ENCODE measurements at places on chromosomes 6 and 20.

DNA sequence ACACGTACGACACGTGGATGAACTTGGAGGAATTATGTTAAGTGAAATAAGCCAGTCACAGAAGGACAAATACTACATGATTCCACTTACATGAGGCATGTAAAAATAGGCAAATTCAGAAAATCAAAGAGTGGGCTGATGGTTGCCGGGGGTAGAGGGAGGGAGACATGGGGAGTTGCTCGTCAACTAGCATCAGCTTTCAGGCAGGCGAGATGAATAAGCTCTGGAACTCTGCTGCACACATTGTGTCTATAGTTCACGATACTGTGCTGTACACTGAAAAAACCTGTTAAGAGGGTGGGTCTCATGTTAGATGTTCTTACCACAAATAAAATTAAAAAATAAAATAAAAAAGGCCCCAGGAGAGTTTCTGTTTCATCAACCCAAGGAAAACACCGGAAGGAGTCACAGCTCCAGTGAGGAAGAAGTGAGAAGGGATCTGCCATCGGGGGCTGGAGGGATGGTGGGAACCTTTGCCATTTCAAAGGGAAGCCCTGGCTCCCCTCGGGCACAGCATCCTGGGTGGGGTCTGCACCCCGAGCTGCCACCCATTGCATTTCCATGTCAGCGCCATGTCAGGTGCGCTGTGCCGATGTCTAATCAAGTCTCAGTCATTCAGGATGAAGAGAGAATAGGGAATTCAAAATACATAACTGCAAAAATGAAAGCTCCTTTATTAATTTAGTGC is 98.3 kb downstream of the SLC22A23 start:
- no peak for DNase-seq

DNA sequence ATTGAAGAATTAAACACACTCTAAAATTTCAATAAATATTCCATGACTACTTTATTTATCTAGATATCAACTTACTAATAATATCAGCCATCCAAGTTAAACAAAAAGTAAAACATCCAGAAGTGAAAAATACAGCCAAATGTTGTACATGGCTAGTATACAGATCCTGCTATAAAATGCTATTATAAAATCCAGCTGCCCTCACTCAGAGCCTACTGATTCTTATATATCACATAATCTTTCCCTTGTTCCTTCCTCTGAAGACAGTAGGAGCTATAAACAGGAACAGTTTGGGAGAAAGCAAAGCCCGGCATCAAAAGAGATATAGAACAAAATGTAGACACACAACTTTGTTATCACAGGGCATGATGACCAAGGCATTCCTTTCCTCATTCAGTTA is 212.9 kb downstream of the PLCB4 start:
- no peak for DNase-seq

GRCh38 chr6:158795516-158795915 is 23.7 kb downstream of the EZR start:
- no peak for DNase-seq

DNA sequence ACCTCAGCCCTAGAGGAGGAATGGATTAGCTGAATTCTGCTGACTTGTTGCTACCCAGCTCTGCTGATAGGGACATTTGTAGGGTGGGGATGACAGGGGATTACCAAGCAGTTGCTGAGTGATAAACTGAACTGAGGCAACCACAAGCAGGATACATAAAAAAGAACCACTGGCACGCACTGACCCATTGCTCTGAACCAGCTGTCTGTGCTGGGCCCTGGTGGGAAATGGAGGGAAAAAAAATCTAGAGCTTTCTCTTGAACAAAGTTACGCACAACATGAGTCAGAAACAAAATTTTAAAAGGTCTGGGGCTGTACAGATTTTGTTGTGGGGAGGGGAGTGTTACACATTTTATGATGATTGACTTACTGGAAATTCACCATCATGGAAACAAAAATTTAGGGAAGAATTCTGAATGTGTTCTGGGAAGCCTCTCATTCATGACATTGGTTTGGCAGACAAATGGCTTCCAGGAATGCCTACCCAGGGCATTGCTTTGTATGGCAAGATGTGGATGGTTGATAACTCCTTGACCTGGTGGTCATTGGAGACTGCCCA is 37.7 kb downstream of the FOXO3 start:
- DNase-seq = no peak

- DNase-seq = no peak
Measured at GRCh38 chr6:20279608-20280287, 67.5 kb upstream of the MBOAT1 start.

DNA sequence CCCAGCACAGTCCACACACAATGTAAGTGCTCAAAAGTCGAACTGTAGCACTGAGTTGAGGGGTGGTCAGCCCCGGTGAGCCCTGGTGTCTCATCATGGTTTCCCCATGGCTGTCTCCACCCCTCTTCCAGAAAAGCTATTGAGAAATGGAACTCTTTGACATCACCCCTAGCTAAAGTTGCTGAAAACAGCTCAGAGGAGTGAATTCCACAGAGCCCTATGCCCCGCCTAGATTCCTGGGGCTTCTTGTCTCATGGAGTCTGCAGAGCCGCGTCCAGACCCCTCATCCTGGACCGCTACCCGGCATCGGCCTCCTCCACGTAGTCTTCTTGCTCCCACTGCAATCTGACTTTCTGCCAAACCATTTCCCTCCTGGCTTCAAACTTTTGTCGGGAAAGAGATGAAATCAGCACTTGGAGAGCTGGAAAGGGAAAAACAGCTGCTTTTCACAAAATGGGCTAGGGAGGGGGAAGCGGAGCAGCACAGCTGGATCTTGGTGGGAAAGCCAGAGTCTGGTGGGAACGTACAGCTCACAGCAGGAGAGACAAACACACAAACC is 132.2 kb downstream of the SNX5 start:
- peak; percentile 66 for DNase-seq

DNA sequence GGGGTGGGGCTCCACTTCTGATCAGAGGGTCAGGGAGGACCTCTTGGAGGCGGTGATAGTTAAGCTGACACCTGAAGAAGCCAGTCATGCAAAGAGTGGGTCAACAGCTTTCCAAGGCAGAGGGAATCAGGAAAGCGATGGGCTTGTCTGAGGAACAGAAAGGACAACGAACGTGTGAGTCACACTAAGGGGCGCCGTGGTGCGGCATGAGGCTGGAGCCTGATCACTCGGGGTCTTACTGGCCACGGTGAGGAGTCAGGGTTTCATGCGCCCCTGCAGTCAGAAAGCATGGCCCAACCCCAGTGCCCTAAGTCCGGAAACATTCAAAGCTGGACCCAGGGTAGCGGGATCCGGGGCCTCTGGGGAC is 50.6 kb upstream of the SLC32A1 start:
- DNase-seq = no peak

DNA sequence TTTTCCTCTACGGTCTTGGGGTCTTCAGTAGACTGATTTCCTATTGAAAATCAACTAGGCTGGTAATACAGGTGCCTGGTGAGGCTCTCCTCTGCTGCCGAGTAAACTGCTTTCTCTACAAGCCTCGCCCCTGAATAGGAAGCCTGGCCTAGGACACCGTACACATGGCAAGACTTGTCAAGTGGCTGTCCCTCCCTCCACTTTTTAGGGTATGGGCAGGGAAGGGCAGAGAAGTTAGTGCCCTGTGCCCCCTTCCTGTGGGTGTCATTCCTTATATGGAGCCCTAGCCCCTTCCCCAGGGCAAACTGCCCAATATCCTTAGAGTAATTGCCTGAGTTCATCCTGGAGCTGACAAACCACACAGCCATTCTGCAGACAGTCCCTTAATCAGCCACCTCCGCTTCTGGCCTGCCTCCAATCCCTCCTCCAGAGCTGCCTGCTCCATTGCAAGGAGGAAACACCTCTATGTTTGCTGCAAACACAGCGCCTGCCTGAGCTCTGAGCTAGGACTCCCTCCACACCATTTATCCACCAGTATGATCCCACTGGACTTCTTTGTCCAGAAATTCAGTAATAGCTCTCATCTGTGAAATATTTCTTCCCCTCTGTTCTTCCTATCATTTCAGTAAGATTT is 93.1 kb downstream of the CHD6 start:
- DNase-seq = peak; percentile 43

GRCh38 chr20:49445176-49445575 is 37.3 kb downstream of the KCNB1 start:
- no peak for DNase-seq

- DNase-seq = no peak
Measured at GRCh38 chr6:166775180-166775922, 148.3 kb upstream of the RPS6KA2 start.

- no peak for DNase-seq
Measured at GRCh38 chr20:6614836-6615235, 152.7 kb upstream of the BMP2 start.

DNA sequence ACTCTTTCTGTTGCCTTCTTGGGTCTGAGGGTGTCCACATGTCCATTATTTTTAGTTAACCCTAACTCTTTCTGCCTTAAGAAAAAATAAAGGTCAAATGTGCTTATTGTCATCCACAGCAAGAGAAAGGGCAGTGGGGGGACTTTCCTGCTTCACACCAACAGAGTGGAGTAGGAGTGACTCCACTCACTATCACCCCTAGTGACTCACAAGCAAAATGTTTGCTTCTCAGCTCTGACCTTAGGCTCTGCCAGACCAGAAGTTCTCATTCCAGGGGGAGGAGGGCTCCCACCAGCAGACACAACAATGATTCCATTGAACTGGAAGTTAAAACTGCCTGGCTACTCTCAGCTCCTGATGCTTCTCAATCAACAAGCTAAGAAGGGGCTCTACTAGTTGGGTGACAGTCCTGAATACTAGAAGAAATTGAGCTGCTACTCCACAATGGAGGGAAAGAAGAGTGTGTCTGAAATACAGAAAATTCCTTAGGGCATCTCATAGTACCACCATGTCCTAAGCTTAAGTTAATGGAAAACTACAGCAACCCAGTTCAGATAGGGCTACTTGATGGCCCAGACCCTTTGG is 83.9 kb upstream of the AFDN start:
- DNase-seq = no peak

DNA sequence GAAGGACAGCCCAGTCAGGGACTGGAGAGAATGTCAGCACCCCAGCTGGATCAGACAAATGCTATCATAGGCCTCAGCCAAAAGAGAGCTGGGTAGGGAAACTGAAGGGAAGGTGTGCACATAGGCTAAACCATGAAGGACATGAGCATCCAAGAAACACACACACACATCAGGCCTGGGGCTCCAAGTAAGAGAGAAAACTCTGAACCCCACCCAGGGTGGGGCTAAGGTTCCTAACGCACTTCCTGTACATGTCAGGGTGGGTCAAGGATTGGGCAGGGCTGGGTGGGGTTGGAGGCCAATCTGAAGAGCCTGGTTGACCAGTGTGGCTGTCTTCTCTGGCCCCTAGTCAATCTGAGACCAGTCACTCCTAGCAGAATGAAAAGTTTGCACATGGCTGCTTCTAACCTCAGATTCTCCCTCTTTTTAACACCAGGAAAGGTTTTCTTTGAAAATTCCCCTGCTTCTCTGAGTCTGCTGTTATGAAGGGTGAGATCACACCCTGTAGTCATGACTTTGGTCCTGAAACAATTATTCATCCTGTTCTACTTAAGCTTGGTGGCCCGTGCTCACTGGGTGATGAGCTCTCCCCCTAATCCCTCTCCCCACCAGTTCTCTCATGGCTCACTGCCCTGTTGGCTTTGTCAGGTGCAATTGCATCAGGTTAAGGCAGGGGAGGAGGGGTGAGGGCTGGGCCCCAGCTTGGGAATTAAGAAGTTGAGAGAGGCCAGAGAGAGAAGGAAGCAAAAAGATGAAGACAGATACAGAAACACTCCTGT is 88.4 kb downstream of the MAFB start:
- DNase-seq = no peak

DNA sequence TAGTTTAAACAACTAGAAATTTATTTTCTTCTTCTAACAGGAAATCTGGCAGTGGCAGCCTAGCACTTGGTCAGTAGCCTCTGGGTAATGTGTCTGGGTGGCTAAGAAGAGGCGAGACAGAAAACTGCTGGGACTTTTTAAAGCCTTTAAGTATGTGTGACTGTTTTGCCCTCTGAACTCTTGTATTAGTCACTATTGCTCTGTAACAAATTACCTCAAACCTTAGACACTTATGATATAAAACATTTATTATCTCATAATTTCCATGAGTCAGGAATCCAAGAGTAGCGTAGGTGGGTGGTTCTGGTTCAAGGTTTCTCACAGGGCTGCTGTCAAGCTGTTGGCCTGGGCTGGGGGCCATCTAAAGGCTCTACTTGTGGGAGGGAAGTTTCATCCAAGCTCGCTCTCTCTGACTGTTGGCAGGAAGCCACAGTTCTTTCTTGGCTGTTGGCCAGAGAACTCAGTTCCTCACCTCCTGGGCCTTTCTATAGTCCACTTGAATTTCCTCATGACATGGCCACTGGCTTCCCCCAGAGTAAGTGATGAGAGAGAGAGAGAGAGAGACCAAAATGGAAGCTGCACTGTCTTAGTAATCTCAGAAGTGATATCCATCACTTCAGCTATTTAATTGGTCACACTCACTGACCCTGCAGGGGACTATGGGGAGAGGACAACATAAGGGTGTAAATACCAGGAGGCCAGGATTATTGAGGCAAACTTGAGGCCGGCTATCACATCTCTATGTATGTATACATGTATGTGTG is 17.4 kb upstream of the TBC1D22B start:
- DNase-seq = peak; percentile 65

GRCh38 chr20:17611290-17611539 is 41.3 kb downstream of the DSTN start:
- no peak for DNase-seq

DNA sequence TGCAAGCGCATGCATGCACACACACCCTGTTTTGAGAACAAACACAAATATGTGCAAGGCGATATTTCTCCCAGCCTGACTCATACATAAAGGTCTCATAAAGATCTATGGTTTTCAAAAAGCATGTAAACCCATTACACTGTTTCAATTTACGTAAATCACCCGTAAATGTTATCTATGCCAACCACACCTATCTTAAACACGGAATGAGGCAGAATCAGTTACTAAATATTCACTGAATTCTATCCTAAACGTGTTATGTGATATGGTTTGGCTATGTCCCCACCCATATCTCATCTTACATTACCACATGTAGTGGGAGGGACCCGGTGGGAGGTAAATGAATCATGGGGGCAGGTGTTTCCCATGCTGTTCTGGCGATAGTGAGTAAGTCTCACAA is 621.6 kb downstream of the KIF16B start:
- no peak for DNase-seq

GRCh38 chr6:355373-356208 is 36.0 kb upstream of the IRF4 start:
- DNase-seq = no peak

Data from tibial nerve (tissue), 4 donors.